GM12892 (cell line): ENCODE measurements at places on chromosomes 3 and 15.

- DNase-seq, result no peak
Observed at GRCh38 chr15:48564690-48565089, 80.8 kb downstream of the FBN1 start.

DNA sequence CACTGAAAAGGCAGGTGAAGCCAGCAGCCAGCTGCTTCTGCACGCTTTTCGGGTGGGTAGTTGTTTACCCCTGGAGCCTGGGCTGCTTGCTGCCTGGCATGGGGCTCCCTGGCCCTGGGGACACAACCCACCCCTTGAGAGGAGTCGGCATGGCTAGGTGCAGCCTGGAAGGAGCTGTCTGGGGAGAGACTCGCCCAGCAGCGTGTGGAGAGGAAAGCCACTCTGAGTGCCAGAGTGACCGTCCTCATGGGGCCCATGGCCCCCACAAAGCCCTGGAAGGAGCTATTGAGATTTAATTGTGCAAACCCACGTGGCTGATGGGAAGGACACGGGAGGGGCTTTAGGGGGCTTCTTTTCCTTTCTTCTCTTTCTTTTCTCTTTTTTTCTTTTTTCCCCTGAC is 137.5 kb downstream of the OPA1 start:
- no peak for DNase-seq

- DNase-seq, result no peak
Observed at GRCh38 chr3:107954845-107955244, 136.0 kb downstream of the CD47 start.

DNA sequence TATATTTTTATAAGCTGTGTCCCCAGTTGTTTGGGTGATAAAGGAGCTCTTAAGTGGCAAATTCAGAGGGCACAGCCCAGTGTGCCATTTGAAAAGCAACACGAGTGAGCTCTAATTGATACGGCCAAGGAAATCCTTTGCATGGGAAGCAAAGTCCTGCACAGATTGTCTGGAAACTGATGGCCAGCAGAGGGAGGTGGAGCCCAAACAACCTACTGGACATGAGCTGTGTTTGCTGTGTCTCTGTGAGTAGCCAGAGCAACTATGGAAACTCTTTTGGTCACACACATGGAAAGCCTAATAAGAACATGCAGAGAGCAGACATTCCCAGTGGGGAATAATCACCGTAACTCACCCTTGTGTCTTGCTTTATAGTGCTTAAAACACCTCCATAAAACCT is 24.4 kb downstream of the ONECUT1 start:
- DNase-seq, result no peak

DNA sequence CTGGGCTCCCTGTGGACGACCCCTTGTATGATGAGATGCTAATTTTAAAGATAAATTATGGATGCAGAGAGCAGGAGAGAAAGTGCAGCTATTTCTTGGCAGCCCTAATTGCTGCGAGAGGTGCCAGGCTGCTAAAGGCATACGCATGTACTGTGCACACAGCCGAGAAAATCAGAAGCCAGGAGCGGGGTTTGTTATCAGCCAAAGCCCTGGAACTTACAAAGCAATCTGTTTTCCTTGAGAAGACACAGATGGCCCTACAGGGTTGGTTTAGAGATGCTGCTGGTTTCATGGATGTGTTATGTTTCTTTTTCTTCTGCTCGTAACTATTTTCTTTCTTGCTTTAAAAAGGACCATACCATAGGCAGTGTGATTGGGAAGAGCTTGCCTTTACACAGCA is 11.7 kb upstream of the CCK start:
- DNase-seq, result no peak

- DNase-seq, result peak; percentile 14
Observed at GRCh38 chr3:32374788-32375595, 16.7 kb upstream of the CMTM7 start.

DNA sequence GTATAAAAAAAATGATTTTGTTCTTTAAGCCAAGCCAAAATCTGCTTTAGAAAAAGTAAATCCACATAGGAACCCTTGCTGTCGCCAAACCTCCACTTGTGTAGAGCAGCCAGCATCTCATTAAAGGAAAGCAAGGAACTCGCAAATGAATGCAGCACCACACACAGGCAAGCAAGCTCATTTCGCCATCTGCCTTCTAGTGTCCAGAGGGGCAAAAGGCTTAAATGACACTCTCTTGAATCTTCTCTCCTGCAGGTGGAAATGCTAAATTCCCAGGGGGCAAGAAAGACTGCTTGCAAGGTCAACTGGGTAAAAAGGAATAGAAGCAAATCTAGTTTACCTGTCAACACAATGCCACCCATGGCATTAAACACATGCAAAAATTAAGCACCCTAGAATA is 2.4 kb downstream of the MB21D2 start:
- no peak for DNase-seq

- DNase-seq, result no peak
Observed at GRCh38 chr15:65275728-65276126, 11.0 kb downstream of the PARP16 start.

- DNase-seq, result no peak
Observed at GRCh38 chr3:159845737-159846136, 142.9 kb upstream of the IL12A start.

DNA sequence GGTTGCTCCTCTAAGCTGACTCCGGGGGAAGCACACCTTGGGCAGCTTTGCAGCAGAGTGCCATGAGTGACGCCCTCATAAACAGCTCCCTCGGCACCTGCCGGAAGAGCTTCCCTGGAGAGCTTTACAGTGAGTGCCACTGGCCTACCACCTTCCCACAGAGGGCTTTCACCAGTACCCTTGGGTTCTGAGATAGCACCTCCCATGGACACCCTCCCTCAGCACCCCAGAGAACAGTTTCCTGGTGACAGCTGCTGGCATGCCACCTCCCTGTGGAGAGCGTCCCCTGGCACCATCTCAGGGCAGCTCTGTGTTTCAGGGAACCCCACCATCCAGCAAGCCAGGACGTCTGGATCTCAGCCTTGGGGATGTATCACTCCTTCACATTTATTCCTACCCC is 49.1 kb downstream of the RUBCN start:
- no peak for DNase-seq

GRCh38 chr3:64023861-64024223 is 548 bp upstream of the PSMD6 start:
- DNase-seq, result no peak

DNA sequence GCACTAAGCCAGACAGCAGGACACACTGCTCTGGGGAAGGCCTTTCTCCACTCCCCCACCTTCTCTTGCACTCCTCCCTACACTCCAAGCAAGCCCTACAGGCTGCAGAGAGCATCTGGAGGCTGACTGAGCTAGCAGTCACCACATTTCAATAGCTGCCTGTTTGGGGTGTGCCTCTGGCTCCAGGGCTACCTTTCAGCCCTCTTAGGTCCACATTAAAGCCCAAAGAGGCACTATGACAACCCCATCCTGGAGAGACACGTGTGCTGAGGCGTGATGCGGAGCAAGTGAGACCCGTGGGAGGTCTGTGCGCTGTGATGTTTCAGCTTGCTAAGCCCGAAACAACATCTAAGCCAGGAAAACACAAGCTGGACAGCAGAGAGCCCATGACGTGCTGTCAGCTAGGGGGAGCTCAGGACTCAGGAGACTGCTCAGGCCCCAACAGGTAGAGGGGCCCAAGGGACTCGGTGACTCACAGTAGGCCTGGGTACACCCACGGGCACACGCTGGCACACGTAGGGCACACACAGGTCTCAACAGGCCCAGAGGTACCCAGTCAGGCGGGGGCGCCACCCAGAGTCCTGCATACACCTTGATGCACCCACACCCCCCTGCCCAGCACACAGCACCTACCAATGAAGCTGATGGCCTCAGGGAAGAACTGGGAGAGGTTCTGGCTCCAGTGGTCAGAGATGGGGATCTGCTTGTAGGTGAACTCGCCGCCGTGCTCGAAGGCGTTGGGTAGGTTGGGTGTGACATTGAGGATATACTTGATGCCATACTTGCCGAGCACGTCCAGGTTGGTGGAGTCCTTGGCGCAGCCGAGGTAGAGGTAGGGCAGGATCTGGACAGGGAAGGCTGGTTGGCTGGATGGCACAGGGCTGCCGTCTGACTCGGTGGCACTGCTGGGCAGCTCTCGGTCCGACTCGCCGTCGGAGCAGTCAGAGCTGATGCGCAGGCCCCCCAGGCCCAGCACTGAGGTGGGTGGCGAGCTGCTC is 2.8 kb downstream of the DUSP7 start:
- DNase-seq, result no peak

- DNase-seq, result no peak
Observed at GRCh38 chr3:170062769-170063168, 25.0 kb downstream of the GPR160 start.

DNA sequence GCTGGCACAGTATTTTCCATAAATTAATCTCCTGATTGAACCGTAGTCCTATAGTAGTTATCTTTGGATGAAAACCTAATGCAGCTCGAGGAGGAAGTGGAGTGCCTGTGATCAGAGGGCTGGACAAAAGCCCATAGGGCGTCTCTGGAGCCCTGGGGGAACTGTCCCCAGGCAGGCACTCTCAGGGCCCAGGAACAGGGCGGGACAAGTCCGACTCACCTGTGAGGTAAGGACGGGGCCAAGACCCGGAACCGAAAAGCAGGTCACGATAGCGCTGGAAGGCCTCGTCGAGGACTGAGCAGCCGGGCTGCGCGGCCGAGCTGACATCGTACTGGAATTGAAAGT is 341 bp downstream of the HEXA start:
- DNase-seq, result no peak

DNA sequence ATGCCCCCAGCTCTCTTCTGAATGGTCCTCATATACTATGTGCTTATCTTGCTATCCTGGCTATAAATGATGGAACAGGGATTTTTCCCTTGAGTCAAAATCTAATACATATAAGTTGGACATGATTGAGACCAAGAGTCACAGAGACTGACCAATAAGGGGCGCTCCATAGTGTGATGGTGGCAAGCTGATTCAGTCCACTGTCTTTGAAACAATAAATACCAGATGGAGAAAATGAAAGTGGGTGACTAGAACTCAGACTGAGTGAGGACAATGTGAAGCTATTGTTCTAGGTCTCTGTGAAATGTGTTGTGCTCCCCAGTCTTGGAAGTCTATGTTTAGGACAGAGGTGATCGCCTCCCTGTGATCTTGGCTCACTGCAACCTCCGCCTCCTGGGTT is 10.6 kb upstream of the FSTL1 start:
- DNase-seq, result no peak

DNA sequence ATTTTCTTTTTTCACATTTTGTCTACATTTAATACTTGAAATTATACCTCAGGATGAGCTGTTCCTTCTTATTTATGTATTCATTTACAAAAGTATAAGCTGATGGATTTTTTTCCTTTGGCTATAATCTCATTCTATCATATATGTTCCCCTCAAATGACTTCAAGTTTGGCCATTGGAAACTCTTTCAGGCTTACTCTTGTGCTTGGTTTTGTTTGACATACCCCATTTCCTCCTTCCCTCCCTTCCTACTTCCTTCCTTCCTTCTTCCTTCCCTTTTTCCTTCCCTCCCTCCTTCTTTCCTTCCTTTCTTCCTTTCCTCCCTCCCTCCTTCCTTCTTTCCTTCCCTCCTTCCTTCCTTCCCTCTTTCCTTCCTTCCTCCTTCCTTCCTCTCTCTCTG is 697.1 kb upstream of the ARPP21 start:
- no peak for DNase-seq

GRCh38 chr3:187773233-187774184 is 28.2 kb upstream of the BCL6 start:
- DNase-seq, result peak; percentile 17

DNA sequence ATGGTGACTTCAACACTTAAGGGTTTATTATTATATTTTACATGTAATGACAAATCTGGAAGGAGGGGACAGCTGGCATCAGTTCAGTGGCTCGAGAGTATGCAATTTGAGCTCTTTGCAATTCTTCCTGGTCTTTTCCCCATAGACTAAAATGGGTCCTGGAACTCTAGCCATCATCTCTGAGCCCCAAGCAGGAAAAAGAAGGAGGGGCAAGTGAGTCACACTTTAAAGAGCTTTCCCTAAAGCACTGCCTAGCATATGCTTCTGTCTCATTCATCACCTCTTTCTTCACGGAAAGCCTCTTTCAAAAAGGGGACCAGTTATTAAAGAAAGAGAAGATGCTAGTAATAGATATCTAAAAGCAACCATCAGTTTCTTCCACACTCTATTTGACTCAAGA is 466.3 kb downstream of the ZIC1 start:
- no peak for DNase-seq

DNA sequence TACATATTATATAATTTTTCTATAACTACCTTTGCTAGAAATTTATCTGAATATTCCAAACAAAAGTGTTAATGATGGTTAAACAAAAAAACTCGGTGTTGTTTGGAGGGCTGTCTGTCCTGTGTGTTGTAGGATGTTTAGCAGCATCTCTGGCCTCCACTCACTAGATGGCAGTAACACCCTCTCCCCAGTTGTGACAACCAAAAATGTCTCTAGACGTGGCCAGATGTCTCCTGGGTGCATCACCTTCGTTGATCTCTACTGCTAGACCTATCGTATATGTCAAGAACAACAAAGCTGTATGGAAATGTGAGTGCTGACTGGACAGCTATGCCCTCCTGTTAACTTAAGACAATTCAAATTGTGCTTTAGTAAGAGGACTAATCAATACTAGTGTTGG is 14.1 kb downstream of the ANKRD34C start:
- DNase-seq, result no peak

GRCh38 chr3:2334921-2335320 is 236.3 kb downstream of the CNTN4 start:
- DNase-seq, result no peak

GRCh38 chr3:60217156-60217911 is 1033.9 kb downstream of the FHIT start:
- no peak for DNase-seq

DNA sequence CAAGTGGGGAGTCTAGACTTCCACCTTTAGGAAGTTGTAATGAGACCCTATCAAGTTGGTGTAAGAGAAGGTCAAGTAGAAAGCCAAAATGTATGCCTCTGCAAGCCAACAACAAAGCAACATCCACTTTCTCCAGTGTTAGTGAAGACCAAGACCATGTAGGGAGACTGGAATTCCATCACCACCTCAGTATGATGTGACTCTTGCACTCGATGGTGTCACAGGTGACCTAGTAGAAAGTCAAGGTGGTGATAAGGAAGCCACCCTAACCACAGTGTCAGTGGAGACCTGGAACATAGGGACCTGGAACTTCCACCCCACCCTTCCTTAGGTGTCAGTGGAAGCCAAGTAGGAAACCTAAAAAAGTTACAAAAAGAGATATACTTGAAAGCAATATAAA is 278.1 kb upstream of the KCNMB2 start:
- DNase-seq, result no peak

- no peak for DNase-seq
Observed at GRCh38 chr3:152208439-152208838, 60.3 kb upstream of the MBNL1 start.
